ENCODE measurements at places on chromosomes 1 and 21.

DNA sequence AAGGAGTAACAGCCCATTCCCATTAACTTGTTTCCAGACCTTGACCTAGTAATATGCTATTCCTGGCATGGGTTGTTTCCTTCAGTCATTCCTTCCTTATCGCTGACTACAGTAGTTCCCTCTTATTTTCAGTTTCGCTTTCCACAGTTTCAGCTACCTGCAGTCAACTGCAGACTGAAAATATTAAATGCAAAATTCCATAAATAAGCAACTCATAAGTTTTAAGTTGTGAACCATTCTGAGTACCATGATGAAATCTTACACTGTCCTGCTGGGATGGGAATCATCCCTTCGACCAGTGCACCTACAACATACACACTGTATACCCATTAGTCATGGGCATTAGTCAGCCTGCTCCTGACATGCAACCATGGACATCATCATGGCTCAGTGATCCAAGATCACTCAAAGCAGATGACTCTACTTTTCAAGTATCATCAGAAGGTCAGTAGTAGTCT is 66.7 kb downstream of the CCDC30 start:
- DNase-seq: peak; percentile 4

DNA sequence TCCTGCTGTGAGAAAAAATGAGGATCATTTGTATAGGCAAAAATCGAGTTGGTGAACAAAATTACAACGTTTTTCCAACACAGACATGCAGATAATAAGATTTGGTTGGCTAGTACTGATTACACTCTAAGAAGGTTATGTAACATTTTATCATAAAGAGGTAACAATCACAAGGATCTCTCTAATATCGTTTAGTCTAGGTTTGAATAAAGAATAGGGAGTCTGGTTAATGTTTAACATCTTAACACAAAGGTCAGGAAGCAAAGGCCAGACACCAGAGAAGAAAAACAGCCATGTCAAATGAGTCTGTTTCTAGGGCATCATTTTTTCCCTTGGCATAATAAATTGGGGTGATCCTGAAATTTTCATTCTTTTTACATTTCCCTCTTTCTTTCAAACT is 207.4 kb upstream of the CHRM3 start:
- DNase-seq: no peak

- DNase-seq: no peak
Measured at GRCh38 chr1:184770181-184770979, 15.7 kb upstream of the EDEM3 start.

DNA sequence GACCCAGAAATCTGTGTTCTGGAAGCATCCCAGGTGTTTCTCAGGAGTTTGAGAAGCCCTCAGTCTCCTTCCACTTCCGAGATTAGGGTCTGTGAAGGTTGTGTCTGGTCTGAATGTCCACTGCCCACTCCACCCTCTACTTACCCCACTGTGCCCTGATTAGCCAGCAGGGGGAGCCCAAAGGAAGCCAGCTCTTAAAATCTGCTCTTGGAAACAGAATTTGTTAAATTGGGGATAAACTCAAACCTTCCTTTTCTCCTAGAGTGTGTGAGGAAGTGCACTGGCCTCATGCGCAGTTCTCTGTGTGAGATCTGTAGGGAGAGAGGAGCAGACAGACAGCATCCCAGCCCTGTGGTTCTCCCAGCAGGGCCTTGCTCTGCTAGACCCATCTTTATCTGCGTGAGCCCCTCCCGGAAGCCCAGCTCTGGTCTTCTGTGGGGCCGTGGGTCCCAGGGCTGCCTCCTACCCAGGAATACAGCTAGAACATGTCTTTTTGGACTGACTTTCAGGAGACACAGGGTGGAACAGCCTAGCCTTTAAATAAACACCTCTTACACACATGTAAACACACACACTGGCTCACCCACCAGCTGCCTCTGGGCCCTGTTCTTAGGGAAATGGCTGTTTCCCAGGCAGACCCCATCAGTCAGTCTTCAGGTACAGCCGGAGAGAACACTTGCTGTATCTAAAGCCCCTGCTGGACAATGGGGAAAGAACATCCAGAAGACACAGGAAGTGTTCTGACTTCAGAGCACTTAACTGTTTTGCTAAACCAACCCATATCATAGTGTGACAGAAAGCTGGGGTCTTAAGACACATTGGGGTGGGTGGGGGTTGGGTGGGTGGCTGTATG is 52.2 kb downstream of the SMYD2 start:
- peak; percentile 38 for DNase-seq

- no peak for DNase-seq
Measured at GRCh38 chr1:238777551-238777950, 608.8 kb upstream of the CHRM3 start.

- no peak for DNase-seq
Measured at GRCh38 chr1:95370691-95371562, 136.9 kb downstream of the RWDD3 start.

GRCh38 chr1:206469933-206470691 is at the start of gene IKBKE:
Gene IKBKE, plus strand, starts transcription at chr1:206470476. Its CDS starts 2,752 bp downstream, at chr1:206473228.
- DNase-seq: peak; percentile 62

DNA sequence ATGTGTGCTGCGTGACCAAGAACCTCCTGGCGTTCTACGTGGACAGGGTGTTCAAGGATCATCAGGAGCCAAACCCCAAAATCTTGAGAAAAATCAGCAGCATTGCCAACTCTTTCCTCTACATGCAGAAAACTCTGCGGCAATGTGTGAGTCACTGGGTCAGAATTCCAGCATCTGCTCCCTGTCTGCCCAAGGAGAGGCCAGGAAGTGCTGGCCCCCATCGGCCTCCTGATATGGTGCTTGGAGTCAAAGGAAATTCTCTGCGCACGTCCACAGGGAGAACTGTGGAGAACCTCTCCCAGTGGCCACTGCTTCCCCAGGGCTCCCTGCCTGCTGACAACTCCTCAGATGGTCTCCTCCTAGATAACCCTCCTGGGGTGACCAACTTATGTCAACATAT is 25.6 kb upstream of the IL20 start:
- no peak for DNase-seq

- no peak for DNase-seq
Measured at GRCh38 chr1:101308935-101309333, 72.1 kb downstream of the S1PR1 start.

GRCh38 chr1:210850556-210850955 is 283.4 kb downstream of the KCNH1 start:
- no peak for DNase-seq

DNA sequence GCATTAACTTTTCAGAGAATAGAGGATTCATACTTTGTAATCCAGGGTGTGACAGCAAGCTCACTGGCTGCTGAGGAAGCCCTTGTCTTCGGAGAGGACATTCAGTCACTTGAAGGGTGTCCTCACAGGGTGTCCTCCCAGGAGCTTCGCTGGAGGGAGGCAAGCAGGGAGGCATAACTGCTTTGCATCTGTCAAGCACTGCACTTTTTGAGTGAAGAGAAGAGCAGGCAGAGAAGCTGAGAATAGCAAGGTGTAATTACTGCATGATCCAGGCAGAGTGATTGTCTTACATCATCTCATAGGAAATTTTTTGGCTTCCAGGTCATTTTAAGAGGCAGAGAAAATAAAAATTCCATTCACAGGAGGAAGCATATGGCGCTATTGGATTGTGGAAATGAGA is 232.5 kb upstream of the ZP4 start:
- no peak for DNase-seq

DNA sequence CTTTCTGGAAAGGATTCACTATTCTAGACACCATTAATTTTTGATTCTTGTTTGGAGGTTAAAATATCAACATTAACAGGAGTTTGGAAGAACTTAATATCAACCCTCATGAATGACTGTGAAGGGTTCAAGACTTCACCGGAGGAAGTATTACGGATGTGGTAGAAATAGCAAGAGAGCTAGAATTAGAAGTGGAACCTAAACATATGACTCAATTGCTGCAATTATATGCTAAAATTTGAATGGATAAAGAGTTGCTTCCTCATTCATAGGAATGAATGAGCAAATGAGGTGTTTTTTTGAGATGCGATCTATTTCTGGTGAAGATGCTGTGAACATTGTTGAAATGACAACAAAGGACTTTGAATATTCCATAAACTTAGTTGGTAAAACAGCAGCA is 77.9 kb upstream of the TNFSF4 start:
- no peak for DNase-seq

DNA sequence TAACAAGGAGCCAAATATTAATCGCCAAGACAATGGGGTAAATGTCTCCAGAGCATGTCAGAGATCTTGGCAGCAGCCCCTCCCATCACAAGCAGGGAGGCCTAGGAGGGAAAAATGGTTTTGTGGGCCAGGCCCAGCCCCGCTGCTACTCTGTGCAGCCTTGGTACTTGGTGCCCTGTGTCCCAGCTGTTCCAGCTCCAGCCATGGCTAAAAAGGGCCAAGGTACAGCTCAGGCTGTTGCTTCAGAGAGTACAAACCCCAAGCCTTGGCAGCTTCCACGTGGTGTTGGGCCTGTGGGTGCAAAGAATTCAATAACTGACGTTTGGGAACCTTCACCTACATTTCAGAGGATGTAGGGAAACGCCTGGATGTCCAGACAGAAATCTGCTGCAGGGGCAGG is 10.4 kb downstream of the UBE2G2 start:
- DNase-seq: no peak

GRCh38 chr21:40646651-40647050 is 200.3 kb downstream of the DSCAM start:
- DNase-seq: no peak

- DNase-seq: no peak
Measured at GRCh38 chr1:178192686-178193085, 98.8 kb downstream of the RASAL2 start.

GRCh38 chr1:227300682-227301081 is 17.6 kb downstream of the CDC42BPA start:
- DNase-seq: no peak

- DNase-seq: peak; percentile 9
Measured at GRCh38 chr1:26786437-26787380, 1.0 kb upstream of the PIGV start.

- DNase-seq: peak; percentile 37
Measured at GRCh38 chr1:151612501-151613281, 841 bp downstream of the SNX27 start.

- DNase-seq: no peak
Measured at GRCh38 chr1:180026556-180026955, 71.9 kb downstream of the CEP350 start.

GRCh38 chr1:62131093-62131725 is 63.4 kb upstream of the L1TD1 start:
- DNase-seq: no peak

DNA sequence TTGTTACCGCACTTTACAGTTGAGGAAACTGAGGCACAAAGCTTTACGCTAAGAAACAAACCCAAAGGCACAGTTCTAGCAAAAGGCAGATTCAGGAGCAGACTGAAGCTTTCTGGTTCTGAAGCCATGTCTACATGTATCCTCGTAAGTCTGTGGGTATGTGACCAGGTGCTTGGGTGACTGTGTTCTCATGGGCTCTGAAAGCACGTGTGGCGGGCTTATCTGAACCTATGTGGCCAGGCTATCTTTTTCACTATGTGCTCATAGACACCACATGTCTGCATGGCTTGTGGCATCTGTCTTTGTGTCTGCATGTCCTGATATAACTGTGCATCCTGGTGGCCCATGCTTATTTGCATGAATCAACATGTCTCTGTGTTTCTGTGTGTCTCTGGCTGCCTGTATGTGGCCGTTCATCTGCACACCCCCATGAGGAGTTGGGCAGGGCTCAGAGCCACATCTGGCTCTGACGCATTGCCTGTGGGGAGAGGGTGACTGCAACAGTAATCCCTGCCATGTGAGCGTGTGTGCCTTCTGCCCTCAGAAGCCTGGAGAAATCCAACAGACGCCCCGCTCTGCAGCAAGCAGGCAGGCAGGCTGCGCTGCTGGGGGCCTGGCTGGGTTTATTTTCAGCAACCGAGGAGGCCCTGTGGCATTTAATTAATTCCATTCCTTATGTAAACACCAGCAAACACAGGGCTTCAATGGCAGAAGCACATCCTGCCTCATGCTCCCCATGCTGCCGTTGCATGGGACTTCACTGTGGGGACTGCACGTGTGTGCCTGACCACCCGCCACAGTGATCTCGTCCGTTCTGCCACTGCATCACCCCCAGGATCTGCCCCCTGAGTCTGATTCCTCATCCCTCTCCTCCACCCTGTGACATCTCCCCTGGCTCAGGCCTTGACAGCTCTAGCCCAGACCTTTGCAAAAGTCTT is 115.4 kb downstream of the TRABD2B start:
- DNase-seq: no peak

DNA sequence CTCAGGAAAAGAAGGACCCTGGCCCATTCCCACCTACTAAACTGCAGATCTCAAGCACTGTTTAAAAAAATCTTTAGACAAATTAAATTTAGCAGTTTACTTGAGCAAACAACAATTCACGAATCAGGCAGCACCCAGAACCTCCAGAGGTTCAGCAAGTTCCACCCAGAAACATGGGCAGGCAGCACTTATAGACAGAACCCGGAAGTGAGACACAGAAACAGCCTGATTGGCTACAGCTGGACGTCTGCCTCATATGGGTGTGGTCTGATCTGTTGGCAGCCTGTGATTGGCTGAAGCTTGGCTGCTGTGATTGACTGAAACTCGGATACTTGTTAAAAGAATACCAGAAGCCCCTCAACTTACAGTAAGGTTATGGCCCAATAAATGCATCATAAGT is 34.7 kb upstream of the COL6A2 start:
- DNase-seq: no peak
